ENCODE measurements at places on chromosomes 5 and 9. TPM values are rescaled to one million over a fixed set of nuclear protein-coding genes. Genes with fewer than 3 reads are reported as not detected.

DNA sequence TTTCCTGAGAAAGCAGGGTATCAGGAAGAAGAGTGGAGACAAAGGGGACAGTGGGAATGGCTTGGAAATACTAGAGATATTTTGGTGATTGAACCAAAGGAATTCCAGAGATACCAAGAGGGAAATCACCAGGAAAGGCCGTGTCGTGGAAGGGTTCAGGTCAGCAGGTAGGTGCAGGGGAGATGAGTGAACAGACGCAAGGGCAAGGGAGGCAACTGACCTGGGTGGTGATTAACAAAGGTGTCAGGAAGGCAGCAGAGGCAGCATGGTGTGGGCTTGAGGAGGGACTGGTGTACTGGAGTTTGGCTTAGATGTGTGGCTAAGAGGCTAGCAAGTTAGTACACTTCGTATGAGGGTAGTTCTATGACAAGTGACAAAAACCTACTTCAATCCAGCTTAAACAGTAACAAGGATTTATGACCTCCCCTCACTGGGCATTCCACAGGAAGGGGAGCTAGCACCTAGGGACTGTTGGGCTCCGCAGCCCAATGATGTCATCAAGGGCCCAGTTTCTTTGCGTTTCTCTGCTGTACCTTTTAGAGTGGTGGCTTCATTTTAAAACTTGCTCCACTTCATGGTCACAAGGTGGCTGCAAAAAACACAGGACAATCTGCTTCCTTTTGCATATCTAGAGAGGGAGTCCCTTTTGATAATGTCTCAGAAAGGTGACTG is 37.0 kb downstream of the INIP start:
- DNase-seq, result no peak

- DNase-seq, result no peak
These were observed 946.3 kb upstream of the COX7C start for GRCh38 chr5:85671223-85671970.

- no peak for DNase-seq
These were observed 745.3 kb downstream of the NR2F1-AS1 start for GRCh38 chr5:92835712-92836111.

- DNase-seq, result no peak
These were observed 117.7 kb downstream of the ZCCHC7 start for GRCh38 chr9:37238122-37238521.

- DNase-seq, result no peak
These were observed 2.2 kb downstream of the TNIP1 start for GRCh38 chr5:151078490-151079262.

DNA sequence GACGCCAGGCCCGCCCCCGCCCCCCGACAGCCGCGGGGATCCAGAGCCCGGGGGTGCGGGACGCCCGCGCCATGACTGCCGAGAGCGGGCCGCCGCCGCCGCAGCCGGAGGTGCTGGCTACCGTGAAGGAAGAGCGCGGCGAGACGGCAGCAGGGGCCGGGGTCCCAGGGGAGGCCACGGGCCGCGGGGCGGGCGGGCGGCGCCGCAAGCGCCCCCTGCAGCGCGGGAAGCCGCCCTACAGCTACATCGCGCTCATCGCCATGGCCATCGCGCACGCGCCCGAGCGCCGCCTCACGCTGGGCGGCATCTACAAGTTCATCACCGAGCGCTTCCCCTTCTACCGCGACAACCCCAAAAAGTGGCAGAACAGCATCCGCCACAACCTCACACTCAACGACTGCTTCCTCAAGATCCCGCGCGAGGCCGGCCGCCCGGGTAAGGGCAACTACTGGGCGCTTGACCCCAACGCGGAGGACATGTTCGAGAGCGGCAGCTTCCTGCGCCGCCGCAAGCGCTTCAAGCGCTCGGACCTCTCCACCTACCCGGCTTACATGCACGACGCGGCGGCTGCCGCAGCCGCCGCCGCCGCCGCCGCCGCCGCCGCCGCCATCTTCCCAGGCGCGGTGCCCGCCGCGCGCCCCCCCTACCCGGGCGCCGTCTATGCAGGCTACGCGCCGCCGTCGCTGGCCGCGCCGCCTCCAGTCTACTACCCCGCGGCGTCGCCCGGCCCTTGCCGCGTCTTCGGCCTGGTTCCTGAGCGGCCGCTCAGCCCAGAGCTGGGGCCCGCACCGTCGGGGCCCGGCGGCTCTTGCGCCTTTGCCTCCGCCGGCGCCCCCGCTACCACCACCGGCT is 1.0 kb downstream of the FOXE1 start:
- DNase-seq, result peak; percentile 42

- DNase-seq, result no peak
These were observed 18.8 kb downstream of the RAPGEF1 start for GRCh38 chr9:131721076-131721475.

GRCh38 chr5:98186128-98186527 is 587.3 kb upstream of the RGMB start:
- no peak for DNase-seq

DNA sequence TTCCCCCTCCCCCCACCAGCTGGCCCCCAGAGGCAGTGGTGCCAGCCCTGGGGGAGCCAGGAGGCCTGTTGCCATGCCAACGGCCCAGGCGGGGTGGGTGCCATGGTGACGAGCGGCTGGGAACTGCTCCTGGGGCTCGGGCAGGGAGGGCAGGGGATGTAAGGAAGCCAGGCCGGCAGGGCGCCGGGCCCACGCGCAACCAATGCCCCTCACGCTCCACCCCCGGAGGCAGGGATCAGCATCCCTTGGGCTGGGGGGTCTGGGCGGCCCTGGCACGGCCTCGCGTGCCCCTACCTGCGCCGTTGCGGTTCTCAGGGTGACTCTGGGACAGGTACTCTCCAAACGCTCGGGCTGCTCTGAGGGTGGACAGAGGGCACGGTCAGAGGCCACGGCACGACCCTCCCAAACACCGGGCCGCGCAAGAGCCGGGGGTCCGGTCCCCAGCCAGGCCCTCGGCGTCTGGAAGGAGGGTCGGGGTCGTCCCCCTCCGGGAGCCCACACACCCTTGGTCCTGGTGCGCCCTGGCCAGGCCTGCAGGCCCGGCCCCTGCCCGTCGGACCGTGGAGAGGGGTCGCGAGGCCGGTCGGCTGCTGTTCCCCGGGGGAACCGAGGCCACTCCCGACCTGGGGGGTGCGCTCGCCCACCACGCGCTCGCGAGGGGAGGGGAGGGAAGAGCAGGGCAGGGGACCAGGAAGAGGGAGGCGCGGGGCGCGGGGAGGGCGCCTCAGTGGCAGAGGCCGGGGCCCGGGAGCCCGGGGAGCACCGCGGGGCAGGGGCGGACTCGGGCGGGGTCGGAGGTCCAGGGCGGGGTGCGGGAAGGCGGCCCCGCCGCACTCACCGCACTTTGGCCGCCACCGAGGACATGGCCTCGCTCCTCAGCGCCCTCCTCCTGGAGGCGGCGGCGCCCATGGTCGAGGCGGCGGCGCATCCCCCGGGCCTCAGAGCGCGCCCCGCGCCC is 661 bp downstream of the NSMF start:
- peak; percentile 79 for DNase-seq

DNA sequence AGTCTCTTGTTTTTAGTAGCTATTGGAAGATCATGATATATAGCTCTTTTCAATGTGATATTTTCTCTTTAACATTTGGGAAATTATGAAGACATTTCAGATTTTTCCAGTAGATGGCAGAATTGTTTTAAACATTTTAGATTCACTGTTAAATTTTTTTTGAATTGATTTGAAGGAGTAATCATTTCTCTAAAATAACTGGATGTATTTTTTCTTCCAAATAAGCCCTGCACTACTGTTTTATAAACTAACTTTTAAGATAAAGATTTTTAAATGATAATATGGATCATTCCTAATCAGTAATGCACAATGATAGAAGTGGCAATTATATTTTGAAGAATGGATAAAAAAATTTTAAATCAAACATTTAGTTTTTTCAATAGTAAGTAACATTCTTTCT is 14.2 kb downstream of the NDUFAF2 start:
- DNase-seq, result no peak

GRCh38 chr9:91995000-91995655 is 45.1 kb upstream of the ROR2 start:
- DNase-seq, result no peak

DNA sequence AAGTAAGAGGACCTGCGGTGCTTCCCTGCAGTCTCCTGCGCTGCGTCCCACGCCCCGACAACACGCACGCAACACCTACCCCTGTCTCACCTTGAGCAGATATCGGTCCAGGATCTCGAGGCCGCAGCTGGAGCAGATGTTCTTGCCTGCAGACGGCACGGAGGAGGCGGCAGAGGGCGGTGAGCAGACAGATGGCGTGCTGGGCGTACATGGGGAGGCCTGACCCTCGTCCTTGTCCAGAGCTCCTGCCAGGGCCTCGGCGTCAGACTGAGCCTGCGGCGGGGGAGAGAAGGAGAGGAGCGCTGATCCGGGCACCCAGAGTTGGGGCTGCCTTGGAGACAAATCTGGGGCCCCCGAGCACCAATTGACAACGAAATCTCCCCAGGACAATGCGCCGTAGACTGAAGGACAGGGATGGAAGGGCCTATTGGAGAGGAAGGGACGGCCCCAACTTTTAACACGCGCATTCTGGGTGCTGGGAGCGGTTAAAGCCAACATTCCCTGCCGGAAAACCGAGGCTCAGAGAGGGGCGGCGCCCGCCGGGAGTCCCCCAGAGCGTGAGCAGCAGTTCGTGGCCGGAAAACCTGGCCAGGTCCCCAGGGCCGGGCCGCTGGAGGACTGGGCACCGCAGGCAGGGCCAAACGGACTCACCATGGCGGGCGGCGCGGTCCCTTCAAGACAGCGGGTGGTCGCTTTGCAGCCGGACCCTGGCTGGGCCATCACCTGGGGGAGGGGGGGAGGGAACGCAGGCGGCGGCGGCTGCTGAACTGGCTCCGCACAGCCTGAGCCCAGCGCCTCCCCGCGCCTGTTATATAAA is 1.8 kb downstream of the LHX6 start:
- DNase-seq, result no peak

GRCh38 chr9:105037139-105037538 is 109.2 kb upstream of the ABCA1 start:
- DNase-seq, result no peak

GRCh38 chr9:117491491-117491890 is 76.6 kb upstream of the ASTN2 start:
- DNase-seq, result no peak

DNA sequence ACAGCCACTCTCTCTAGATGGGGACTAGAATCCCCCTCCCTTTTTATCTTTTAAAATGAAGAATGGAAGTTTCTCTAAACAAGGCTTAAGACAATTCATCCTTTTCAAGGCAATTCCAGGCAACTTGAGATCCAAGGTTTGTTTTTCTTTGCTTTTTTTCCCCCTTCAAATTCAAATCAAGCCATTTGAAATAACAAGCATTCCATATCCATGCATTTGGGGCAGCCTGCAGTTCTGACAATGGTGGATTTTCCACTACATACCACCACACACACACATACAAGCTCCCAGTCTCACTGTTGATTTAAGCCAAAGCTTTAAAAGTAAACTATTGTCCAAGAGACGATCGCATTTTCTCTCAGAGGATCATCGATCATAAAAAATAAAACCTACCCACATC is 424 bp downstream of the INSYN2B start:
- no peak for DNase-seq

DNA sequence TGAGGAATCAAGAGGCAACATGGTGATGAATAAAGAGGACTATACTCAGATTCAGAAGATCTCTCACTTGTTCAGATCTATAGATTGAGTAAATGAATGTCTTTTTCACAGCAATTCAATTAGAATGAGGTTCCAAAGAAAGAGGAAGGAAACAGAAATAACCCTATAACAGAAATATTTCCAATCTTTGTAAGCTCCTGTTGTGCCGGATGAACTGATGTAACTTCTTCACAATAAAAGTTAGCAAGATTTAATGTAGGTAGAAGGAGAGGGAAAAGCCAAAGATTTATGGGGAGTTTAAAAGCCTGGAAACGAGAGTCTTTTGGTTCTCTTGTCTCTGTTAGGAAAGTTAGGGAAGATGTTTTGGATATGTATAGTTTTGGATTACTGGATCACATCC is 92.1 kb downstream of the PBX3 start:
- DNase-seq, result no peak

- DNase-seq, result no peak
These were observed 27.3 kb downstream of the MAPKAP1 start for GRCh38 chr9:125679597-125680189.

GRCh38 chr5:159465604-159466003 is 135.3 kb upstream of the IL12B start:
- DNase-seq, result no peak

DNA sequence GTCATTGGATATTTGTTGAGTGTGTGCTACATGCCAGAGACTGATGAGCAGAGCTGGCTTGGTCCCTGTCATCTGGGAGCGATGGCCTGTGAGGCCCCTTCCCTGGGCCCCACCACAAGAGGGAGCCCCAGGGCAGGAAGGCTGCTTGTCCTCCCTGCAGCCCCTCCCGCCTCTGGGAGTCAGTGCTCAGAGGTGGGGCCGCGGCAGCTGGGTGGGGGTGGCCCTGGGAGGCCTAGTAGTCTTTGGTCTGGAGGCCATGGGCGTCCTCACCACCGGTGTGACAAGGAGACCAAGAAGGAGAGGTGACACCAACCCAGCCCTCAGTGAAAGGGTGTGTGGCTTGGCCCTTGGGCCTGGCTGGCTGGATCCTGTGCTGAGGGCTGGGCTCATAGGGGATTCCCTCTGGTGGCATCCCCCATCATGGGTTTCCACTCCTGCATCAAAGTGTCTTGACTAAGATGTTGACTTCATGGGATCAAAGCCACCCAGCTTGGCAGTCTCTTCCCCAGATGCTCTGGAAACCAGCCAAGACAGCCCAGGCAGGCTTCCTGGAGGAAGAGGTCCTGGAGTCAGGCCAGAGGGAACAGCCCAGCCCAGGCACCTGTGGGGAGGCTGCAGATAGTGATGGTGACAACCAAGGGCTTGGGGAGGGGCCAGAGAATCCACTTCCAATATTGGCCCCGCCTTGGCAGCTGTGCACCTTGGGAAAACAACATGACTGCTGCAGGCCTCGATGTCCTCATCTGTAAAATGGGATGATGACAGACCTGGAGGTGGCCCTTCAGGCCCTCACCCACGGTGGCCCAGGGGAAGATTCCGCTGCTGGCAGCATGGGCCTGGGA is 166.7 kb downstream of the GAPVD1 start:
- DNase-seq, result no peak

DNA sequence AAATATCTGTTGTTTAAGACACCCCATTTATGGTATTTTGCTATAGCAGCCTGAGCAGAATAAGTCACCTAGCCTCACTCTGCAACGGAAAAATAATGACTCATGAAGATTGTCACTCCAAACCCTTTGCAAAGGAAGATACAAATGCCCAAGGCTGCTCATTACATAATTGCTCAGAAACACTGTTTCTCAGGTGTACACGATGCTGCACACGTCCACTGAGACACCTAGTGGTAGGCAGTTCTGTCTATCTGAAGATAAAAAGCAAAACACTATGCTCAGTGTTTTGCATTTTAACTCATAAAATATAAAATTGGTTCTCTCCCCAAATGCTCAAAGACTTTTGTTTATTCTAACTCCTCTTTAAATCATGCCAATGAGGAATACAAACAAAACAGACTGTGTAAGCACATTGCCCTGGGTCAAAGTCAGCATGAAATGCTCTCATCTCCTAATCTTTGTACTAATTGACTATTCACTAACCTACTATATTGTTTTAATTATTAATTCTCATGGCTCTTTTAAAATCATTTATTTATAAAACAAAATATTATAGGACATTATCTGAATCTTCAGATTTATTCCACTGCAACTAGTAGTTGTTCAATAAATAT is 7.7 kb upstream of the TSLP start:
- no peak for DNase-seq

TNFSF15 gene
- total RNA-seq, result under 0.01 TPM

TERT gene
- total RNA-seq, result not detected

CCDC183 gene
- total RNA-seq, result 2.0 TPM

FYB1 gene
- total RNA-seq, result 1.6 TPM

CYSRT1 gene
- total RNA-seq, result under 0.01 TPM

All from frontal cortex (tissue), 4 donors.